ENCODE measurements at places on chromosomes 7 and 10. TPM values are rescaled to one million over a fixed set of nuclear protein-coding genes. Genes with fewer than 3 reads are reported as not detected.

- DNase-seq = peak; percentile 82
Observed at GRCh38 chr10:100743626-100744135, 1.7 kb upstream of the PAX2 start.

Gene HOXA13
- total RNA-seq = not detected

Gene TUBAL3
- 0.14 TPM for total RNA-seq

Gene LIPJ
- total RNA-seq = not detected

Data from activated CD4-positive, alpha-beta T cell treated with anti-CD3 and anti-CD28 coated beads, Interleukin-2, amount 10 ng/mL, durations not matched to agents 24 days and 14 days (primary cell).